ENCODE measurements at places on chromosomes 2 and 18.

DNA sequence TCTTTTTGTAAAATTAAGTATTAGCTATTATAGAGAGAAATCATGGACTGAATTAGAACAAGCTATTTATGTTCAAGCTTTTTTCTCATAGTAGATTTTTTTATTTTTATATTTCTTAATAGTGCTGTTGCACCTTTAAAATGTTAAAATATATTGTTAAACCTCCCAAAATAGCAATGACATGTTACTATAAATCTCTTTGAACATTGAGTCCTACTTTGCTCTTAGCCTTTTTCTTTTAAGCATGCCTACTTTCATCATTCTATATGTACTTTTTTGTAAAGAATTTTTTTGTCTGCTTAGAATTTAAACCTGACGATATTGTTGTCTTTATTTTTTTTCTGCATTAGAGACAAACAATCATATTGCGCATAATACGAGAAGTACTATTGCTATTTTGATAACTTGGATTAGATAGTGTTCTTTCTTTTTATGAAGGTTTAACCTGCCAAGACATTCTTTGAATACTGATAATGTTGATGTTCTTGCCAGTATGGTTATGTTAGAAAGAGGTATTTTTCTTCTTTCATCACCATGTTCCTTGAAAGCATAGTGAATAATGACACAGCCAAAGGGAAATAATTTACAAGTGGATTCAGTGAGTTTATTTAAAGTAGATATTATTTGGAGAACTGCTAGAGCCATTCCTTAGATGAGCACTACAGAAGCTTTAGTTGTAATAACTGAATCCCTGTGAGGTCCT lies 40.6 kb downstream of the PMS1 start:
- no peak for DNase-seq

DNA sequence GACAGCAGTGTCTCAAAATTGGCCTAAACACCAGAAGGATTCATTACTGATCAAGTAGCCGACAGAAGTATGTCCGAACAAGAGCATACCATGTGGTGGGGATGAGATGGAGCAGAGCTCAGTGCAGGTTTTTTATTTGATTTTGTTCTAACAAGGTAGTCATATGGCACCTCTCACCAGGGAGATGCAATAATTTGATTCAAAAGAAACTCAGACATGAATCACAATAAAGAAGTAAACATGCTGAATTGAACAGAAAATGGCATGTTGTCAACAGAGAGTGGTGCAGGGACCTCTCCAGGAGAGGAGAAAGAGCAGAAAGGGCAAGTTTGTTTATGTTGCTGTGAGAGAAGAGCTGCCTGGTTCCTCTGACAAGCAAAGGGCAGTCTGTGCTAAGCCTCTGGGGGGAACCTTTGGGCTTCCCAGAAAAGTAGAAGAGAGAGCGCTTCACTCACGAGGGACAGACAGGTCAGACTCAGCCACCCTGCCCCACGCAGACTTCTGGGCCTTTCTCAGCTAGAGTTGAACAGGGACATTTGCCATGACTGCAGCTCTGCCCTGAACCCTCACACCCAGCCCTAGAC lies 351.3 kb upstream of the RAB12 start:
- DNase-seq: no peak

- no peak for DNase-seq
Measured at GRCh38 chr2:235007664-235008457, 56.0 kb downstream of the SH3BP4 start.

- DNase-seq: no peak
Measured at GRCh38 chr18:74497324-74497676, 1.1 kb downstream of the CNDP2 start.

DNA sequence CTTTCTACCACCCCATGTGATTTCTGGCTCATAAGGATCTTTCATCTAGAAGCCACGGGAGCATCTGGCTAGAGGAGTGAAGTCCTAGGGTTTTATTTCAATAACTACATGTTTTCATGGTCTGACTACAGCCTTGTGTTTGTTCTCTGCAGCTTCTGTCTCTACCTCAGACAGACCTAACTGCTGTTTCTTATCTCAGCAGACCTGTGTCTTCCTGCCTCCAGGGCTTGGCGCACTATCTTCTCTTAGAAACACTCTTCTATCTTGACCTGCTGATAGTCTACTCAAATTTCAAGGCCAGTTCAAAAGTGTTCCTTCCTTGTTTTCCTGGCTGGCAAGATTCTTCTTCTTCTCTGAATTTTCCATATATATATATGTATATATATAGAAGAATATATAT lies 11.0 kb upstream of the TRIB2 start:
- no peak for DNase-seq

GRCh38 chr18:25181581-25181980 lies 170.4 kb downstream of the ZNF521 start:
- no peak for DNase-seq

DNA sequence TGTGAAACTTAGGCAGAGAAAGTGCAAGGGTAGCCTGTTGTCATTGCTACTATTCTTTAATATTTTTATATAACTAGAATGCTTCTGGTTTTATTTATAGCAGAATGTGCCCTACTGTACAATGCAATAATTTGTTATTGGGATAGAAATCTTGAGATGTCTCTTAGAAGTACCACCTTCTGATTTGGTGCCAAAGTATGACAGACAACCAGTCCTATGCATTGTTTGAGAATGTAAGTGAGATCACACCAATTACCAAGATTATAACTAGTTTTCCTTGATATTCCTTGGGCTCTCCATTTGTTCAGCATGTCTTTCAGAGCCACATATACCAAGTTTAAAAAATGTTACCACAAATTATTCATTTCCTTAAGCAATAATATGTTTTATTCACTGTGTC lies 399.7 kb downstream of the CPS1 start:
- DNase-seq: no peak

GRCh38 chr2:158463496-158464095 lies 6.8 kb downstream of the PKP4 start:
- no peak for DNase-seq

DNA sequence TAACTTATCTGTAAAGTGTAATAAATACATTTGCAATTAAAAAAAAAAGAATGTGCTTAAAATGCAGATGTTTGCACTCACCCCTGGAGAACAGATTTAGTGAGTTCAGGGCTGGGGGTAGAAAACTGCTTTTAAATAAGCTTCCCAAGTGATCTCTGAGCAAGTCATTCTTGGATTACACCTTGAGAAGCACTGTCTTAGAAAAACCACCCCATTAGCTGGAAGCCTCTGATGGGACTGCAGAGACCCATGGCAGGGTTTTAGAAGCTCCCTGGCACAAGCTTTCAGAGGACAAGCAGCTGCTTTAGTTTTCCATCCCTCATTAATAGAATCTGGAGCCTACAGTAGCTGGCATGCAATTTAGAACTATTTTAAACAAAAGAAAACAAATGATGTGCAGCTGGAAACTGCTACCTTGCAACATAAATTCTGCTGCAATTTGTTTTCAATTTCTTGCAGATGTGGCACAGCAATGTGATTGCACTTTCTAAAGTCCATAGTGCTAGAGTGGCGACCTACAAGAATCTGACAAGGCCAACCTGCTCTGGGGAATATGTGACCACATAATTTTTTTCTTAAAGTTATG lies 141.5 kb downstream of the CDC42EP3 start:
- DNase-seq: no peak

DNA sequence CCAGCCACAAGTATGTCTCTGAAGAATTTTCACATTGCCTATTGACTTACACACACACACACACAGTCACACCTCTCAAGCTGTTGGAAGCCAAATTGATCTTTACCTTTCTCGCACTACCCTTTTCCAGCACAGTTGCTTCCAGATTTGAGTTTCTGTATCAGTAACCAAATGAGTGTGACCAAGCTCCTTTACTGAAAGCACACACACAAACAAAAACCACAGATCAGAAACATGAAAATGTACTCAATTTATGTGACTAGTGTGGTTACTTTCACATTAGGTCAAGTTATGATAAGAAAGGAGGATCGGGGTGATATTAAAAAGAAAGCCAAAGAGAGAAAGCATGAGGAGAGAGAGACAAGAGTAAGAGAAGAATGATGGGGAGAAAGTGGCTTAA lies 993.9 kb upstream of the POU3F3 start:
- no peak for DNase-seq

- DNase-seq: no peak
Measured at GRCh38 chr2:164642268-164642667, 21.0 kb upstream of the GRB14 start.

DNA sequence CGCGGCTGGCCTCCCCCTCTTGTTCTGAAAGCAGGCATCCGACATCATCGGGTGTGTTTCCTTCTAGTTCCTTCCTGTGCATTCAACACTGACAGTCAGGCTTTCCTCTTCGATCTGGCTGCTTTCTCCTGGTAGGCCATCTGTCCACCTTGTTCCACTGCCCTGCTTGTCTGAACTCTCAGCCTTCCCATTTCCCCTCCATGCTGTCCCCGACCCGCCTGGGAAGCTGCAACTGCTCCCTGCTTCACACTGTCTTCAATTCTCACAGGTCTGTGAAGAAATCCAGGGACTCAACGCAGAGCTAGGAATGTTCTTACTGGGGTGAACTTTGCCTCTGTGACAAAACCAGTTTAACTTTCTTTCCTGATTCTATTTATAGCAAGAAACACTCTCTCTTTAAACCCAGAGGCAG lies 43.0 kb downstream of the KIF3C start:
- DNase-seq: no peak

DNA sequence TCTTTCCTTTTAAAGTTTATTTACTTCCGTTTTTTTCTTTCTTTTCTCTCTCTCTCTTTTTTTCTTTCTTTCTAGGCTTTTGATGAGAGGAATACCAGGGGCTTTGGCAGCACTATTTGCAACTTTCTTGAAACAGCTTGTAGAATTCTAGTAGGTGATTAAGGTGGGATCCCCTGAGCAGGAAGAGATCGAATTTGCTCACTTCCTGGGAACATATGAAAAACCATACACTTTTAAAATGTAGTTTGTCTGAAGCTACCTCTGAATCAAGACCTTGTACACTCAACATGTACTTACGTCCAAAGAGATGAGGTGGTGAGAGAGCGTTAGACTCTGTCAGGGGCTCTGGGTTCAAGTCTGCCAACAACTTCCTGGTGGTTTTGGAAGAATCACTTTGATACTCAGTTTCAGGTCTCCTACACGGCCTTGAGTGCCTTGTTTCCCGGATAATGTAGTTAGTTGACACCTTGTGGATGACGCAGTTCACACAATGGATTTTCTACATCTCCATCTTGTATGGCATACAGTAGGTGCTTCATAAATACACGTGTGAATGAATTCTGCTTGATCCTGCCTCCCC lies 229.1 kb downstream of the MYCN start:
- no peak for DNase-seq

DNA sequence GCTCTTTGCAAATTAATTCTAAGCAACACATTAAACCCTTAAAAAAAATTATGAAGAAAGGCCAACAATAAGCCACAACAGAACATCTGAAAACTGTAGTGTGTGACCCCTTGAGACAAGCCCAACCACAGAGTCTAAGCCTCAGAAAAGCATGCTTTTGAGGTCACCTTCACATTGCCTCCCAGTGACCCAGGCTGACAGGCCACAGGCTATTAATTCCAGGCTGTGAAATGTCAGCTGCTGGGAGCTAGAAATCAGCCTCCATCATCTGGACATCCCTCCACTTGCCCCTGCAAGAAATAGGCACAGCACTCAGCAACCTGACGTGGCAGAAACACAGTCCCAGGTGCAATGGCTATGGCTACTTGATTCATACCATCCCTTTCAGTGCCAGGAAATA lies 179.4 kb upstream of the ZFP36L2 start:
- no peak for DNase-seq

DNA sequence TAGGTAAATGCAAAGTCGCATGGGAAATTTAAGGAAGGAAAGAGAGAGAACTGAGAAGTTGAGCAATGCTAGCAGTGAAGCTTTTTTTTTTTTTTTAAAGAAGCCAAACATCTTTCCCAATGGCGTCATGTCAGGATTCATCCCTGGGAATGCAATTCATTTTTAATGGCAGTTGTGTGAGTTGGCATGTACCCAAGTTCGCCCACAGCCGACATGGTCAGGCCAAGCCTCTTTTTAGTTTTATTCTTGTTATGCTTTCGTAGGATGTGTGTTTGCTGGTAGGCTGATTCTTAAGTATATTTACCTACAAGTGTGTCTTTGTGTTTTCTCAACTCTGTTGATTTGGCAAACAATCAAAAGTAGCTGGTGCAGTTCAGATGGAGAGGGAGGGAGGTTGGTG lies 127.6 kb upstream of the ITGA6 start:
- no peak for DNase-seq

DNA sequence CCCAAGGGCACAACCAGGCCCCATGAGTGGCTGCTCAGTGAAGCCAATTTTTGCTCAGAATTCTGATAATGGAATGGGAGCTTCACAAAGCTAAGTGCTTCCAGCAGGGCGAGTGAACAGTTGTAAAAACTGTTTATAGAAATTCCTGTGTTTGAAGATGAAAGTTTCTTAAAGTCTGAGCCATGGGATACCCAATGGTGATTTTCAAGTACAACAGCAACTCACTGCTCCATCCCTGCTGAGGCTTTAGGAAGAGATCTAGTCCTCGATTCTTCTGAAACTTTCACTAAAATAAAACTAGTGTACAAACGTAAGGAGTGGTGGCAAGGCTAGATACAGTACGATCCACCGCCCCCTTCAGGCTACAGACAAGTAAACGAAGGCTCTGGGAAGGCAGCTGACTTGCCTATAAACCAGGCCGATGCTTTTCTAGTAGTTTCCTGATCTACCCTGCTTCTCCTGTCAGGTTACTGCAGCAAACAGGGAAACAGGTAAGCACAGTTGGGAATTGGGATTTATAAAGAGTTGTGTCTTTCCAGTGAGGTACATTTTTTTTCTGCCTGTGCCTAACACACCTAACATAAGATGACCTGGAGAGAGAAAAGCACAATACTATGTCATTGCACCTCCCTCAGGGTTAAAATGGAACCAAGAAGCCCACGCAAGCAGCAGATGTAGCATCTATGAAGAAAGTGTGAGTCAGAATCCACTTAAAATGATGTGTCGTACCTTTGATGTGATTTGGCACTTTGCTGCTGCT lies 108.7 kb downstream of the UXS1 start:
- peak; percentile 58 for DNase-seq

- DNase-seq: no peak
Measured at GRCh38 chr2:202378662-202379358, 2.7 kb downstream of the BMPR2 start.

DNA sequence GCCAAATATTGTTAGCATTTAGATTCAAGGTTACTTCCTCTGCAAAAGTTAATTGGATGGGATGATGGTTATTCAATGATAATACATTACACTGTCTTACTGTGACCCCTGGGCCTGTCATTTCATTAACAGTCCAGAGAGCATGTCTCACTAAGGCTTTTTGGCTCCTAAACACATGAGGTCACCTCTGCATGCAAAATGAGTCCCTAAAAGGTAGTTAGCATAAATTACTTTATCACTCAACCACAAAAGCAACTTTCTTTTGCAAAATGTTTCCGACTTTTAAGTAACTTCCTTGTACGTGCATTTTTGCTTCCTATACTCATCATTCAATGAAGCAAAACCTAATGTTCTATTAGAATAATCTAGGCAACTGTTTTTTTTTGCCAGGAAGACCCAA lies 16.8 kb upstream of the AGFG1 start:
- no peak for DNase-seq

All from neural progenitor cell (in vitro differentiated cells).